ENCODE measurements at places on chromosomes 11 and 22.

DNA sequence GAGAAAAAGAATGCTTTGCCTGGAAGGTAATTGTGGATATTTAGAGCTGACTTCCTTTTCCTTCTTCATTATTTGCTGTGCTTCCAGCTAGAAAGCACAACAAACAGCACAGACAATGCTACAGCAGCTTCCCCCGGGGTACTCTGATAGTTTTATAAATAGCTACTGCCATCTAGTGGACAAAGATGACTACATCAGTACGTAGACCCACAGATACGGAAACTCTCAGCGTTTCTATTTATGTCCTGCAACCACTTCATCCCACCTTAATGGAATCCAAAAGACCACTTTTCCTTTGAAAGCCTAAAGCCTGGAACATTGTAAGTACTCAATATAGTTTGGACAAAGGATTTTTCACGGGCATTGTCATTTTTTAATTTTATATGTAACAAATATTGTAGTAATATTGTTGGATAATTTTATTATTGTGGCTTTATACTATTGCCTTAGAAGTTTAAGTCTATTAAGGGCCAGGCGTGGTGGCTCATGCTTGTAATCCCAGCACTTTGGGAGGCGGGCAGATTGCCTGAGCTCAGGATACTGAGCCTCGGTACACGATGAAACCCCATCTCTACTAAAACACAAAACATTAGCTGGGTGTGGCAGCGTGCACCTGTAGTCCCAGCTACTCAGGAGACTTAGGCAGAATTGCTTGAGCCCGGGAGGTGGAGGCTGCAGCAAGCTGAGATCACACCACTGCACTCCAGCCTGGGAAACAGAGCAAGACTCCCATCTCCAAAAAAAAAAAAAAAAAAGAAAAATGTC lies 7.5 kb downstream of the HSPA8 start:
- DNase-seq, result no peak

GRCh38 chr22:40241200-40241763 lies 63.6 kb downstream of the TNRC6B start:
- DNase-seq, result no peak

DNA sequence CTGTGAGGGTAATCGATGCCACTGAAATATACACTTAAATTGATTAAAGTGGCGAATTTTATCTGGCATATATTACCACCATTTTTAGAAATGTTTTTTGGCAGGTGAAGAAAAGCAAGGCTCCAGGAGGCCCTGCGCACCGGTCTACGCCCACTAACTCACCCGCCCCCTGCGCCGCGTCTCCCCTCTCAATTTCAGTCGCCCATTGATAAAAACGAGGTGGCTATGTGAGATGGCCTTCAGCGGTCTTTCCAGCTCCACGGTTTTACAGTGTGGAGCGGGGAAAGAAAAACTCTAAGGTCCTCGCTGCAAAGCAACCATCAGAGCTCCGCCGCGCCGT lies 602 bp upstream of the AQP11 start:
- no peak for DNase-seq

- DNase-seq, result no peak
Observed at GRCh38 chr11:5719703-5720495, 16.3 kb upstream of the OR56B1 start.

GRCh38 chr22:27488456-27489177 lies 312.9 kb downstream of the MN1 start:
- DNase-seq, result no peak

- no peak for DNase-seq
Observed at GRCh38 chr22:47681411-47682165, 919.1 kb downstream of the TBC1D22A start.

GRCh38 chr22:43008509-43008908 lies 6.4 kb downstream of the PACSIN2 start:
- no peak for DNase-seq

GRCh38 chr11:105208019-105208418 lies 68.5 kb upstream of the CARD18 start:
- DNase-seq, result no peak

GRCh38 chr22:35400501-35400790 lies 506 bp downstream of the MCM5 start:
- no peak for DNase-seq

- no peak for DNase-seq
Observed at GRCh38 chr22:35435201-35435740, 35.3 kb downstream of the MCM5 start.

- DNase-seq, result no peak
Observed at GRCh38 chr22:46504584-46504983, 32.8 kb downstream of the CELSR1 start.

- no peak for DNase-seq
Observed at GRCh38 chr11:64856382-64857227, 12.2 kb upstream of the CDC42BPG start.

DNA sequence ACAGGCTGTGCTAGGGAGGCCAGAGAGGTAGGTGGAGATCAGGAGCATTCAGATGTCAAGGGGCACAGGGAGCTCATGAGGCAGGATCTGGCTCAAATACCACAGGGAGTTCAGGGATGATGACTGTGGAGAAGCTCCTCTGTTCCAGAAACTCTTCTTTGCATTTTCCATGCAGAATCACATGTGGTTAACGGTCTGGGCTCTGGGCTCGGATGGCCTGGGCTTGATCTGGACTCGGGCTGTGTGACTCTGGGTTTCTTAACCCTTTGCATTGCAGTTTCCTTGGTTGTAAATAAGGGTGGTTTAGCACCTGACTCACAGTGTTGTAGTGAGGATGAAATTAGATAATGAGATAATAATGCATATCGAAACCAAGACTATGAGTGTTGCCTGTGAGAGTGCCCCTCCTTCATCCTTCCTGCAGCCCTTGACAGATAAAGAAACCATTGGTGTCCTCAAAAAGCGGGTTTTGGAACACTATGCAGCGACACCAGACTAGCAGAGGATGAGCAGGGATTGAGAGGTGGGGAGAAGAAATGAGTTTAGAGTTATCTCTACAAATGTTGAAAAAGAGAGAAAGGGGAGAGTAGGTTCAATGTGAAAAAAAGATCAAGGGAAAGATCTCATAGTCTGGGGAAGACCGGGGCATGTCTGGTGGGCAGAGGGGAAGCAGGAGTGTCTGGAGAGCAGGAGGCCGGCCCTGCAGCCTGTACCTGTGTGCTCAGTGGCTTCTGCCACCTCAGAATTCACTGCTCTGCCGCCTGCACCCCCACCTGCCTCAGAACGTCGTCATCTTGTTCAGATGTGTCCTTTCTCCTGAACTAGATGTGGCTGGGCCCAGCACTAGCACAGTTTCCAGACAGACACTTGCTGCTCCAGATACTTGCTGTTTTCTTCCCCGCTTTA lies 197.8 kb upstream of the SORL1-AS1 start:
- no peak for DNase-seq

- no peak for DNase-seq
Observed at GRCh38 chr22:40401532-40401931, 31.1 kb downstream of the SGSM3 start.

GRCh38 chr22:43704051-43704450 lies 108.1 kb downstream of the EFCAB6 start:
- no peak for DNase-seq

DNA sequence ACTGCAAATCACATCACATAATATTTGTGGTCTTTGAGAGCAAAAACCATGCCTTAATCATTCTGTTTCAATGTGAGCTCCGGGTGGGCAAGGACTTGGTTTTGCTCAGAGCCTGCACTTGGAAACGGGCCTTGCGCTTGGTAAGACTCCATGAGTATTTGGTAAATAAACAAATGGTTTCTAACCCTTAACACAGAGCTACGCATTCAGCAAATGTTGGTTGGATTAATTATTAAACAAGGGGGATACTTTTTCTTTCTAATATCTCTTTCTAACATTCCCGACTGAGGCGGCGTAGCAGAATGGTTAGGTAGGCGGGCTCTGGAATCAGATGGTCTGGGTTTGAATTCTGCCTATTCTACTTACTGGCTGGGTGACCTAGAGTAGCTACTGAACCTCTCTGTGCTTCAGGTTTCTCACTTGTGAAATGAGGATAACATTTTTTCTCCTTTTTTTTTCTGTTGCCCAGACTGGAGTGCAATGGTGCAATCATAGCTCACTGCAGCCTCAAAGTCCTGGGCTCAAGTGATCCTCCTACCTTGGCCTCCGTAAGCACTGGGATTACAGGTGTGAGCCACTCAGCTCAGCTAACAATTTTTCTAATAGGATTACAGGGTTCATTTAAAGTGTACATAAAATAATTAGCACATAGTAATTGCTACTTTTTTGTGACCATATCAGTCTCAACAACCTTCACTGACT lies 3.4 kb upstream of the FAM83F start:
- DNase-seq, result no peak

DNA sequence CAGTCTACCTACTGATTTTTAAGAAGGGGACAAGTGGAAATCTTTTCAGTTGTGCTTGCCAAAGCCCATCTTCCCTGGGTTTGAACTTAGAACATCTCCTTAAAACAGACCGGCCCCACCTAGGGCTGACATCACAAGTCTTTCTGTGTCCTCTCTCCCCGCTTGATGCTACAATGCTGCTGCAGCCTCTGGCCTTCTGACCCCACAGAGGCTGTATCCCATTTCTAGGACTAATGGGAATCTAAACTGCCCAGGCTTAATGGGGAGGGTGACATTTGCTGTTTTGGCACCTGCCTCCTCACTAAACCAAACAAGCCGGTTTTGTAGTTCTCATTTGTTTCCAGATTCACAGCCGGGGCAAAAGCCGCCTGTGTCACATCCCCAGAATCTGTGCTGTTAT lies 121.3 kb upstream of the CADM1 start:
- no peak for DNase-seq

DNA sequence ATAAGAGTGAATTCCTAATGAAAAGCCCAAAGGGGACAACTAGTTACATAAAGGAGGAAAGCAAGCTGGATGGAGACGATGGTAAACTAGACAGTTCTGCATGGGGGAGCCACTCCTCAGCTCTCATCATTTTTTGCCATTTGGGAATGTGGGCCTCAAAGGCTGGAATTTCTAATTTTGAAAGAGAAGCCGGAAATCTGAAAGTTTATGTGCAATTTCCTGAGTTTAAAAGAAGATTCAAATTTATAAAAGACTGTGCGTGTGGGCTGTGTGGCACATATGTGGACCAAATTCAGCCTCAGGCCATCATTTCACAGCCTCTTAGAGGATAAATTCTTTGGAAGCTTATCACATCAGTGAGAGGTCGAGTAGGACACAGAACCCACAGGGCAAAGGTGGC lies 18.3 kb upstream of the CRY2 start:
- no peak for DNase-seq

- DNase-seq, result no peak
Observed at GRCh38 chr22:40660730-40661129, 18.6 kb upstream of the MCHR1 start.

GRCh38 chr11:3206156-3206921 lies 12.3 kb downstream of the MRGPRG start:
- DNase-seq, result no peak

DNA sequence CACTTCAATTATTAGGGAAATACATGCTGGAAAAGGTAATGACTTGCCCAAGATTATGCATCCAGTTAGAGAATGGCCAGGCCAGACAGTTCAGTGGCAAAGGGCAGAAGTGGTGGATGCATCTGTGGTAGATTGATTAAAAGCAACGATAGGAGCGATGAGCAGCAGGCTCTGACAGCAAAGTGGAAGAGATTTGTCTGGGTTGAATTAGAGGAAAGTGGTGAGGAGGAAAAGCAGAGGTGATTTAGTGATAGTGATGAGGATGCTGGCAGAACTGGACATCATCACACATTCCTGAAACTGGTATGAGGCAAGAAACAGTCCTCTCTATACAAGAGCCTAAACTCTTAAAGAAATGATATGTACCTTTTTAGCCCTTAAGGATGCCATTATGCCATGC lies 12.5 kb downstream of the HSD17B12 start:
- no peak for DNase-seq

GRCh38 chr11:118532852-118533768 lies 2.1 kb downstream of the TMEM25 start:
- DNase-seq, result no peak

DNA sequence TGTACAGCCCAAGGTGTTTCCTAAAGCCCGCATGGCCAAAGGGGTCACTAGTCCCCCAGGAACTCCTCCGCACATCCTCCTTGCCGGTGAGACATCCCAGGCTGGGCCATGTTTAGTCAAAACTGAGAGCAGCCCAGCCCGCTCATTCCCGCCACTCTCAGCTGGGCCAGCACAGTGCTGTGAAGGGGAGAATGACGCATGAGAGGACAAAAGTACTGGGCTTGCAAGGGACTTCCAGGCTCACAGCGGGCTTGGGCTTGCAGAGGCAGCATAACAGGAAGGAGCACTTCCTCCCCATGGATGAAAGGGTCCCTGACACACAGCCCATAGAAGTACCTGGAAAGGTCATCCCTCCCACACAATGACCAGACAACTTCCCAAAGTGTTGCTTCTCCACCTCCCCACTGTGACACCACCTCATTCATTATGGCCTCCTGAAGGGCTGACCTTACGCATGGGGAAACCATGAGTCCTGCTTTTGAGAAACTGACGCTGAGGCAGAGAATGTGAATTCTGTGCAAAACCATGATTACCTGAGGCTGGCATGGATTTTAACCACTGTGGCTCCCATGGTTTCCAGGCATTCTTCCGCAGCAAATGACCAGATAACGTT lies 19.1 kb downstream of the ETS1 start:
- DNase-seq, result no peak

DNA sequence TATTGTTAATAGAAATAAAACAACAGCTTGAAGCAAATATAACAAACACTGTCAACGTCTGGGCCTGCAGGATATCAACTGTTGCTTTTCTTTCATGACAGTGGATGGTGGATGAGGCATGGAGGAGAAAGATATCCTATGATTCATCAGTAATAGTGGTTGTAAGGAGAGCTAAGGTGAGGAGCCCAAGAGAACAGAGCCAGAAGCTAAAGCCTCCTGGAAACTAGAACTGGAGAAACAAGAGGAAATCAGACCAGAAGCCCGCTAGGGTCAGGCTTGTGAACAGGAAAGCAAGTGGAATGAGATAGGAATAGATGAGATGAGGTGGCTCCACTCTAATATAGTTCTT lies 37.7 kb upstream of the MMP12 start:
- no peak for DNase-seq

- peak; percentile 36 for DNase-seq
Observed at GRCh38 chr11:6604081-6604626, 580 bp downstream of the ILK start.

- DNase-seq, result no peak
Observed at GRCh38 chr11:33063326-33063881, 24.0 kb downstream of the TCP11L1 start.

GRCh38 chr11:1150116-1150515 lies 7.6 kb upstream of the MUC5AC start:
- DNase-seq, result no peak

DNA sequence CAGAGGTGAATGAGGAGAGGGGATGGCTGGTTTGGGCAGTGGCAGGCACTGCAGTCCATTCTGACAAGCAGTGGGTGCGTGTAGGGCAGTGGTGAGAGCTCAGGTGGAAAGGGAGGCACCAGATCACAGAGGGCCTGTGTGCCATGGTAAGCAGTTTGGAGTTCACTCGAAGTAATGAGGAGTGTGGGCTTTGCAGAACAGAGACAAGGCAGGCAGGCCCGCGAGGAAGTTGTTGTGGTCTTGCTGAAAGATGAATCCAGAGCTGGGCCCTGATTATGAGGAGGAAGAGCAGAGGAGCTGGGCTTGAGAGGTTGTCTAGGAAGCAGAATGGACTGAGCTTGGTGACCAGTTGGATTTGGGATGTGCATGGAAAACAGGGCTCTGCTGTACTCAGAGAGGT lies 1.6 kb upstream of the DNAJB13 start:
- no peak for DNase-seq

Measured in stimulated activated CD4-positive, alpha-beta T cell treated with anti-CD3 and anti-CD28 coated beads, Interleukin-1b, Interleukin-23, amount 100 ng/mL, for 1 hour (primary cell).